CD4-positive, CD25-positive, alpha-beta regulatory T cell (primary cell): ENCODE measurements at places on chromosomes 11 and 22. TPM values are rescaled to one million over a fixed set of nuclear protein-coding genes. Genes with fewer than 3 reads are reported as not detected.

FOSL1 gene
- 2.7 TPM for total RNA-seq

MUC5AC gene
- total RNA-seq = not detected

CSF2RB gene
- total RNA-seq = 27.0 TPM

CHRDL2 gene
- not detected for total RNA-seq

OR56B4 gene
- total RNA-seq = not detected
